ENCODE measurements at places on chromosomes 2 and 18.

- no peak for DNase-seq
Observed at GRCh38 chr2:60796573-60797509, 40.8 kb downstream of the PAPOLG start.

DNA sequence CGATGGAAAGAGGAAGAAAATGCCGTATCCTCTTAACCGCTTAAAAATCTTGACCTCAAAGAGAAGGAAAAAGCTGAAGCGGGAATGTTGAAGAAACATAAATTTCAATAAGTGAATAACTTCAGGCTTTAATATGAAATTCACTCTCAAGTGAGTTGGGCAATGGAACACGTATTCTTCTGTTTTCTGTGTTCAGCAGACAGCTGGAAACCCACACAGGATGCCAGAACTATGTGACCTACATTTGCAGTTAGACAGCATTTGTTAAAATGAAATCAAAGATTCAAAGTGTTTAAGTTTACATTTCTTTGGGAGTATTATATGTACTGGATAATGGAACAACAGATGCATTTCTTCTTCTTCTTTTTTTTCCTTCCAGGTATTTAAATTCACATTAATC lies 80.5 kb upstream of the SPATS2L start:
- no peak for DNase-seq

GRCh38 chr18:48838921-48839818 lies 111.6 kb downstream of the SMAD7 start:
- no peak for DNase-seq

DNA sequence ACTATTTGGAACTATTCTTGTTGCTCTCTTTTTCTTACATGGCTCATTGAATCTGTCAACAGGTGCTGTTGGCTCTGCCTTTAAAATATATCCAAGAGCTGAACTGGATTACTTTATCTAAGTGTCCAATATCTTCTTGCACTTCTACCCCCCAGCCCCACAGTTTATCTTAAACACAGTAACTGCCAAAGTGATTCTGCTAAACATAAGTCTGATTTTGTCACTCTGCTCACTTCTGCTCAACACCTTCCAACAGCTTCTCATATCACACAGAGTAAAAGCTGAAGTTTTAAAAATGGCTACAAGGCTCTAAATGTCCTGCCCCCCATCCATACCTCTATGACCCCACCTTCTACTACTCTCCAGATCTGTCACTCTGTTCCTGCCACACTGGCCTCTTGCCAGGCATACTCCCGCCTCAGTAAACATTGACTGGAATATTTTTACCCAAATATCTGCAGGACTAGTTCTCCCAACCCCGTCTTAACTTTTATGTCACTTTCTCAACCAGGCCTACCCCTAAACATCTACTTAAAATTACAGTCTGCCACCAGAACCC lies 130.7 kb downstream of the CCDC148 start:
- DNase-seq, result no peak

DNA sequence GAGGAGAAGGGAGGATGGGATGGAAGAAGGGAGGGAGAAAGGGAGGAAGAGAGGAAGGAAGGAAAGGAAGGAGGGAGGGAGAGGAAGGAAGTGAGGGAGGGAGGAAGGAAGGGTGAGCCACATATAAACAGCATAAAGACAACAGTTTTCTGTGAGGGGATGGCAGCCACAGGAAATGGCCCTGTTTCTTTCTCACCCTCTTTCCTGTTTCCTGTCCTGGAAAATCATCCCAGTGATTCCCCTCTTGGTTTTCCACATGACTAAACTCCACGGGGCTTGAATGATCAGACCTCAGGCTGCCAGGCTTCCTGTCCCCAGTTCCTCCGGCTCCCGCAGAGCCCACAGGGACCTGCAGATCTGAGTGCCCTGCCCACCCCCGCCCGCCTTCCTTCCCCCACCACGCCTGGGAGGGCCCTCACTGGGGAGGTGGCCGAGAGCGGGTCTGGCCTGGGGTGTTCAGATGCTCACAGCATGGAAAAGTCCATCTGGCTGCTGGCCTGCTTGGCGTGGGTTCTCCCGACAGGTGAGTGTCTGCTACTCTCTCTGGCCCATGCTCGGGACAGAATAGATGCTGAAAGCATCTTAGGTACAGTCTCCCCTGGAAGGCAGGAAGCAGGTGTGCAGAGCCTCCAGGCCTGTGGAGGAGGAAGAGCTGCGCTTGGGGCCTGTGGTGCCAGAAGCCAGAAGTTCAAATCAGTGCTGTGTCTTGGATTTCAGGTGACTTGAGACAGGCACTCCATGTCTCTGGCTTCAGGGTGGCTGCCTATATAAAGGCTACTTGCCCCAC lies at the start of gene SIGLEC15:
TSS of gene SIGLEC15 (plus strand) at position 418 of the 787 bp plus-strand sequence. CDS start at position 472, 54 bp downstream.
- DNase-seq, result no peak

DNA sequence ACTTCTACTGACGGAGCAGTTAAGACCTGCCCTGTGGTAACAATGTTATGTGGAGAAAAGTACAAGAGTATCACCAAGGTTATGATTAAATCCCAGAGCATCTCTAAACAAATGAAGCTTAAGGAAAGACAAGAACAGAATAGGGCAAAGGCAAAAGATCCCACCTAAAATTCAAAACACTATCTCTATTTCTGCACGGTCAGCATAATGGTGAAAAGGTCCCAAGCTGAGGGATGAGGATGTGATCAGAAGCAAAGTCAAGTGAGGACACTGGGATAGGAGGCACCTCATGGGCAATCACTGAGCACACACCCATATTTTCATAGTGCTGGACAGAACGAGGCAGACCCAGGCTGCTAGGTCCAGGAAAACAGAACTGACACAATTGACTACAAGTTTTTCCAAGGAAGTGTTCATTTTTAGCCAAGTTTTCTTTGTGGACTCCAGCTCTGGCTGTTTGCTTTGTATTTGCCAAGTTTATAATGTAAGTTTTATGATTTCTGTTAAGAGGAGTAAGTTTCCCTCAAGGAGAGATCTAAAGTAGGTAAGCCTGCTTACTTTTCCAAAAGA lies 77.8 kb downstream of the NCKAP5 start:
- DNase-seq, result no peak

GRCh38 chr2:6927186-6927585 lies 10.0 kb downstream of the RNF144A start:
- no peak for DNase-seq

- DNase-seq, result no peak
Observed at GRCh38 chr2:72916743-72917137, 579 bp upstream of the EMX1 start.

DNA sequence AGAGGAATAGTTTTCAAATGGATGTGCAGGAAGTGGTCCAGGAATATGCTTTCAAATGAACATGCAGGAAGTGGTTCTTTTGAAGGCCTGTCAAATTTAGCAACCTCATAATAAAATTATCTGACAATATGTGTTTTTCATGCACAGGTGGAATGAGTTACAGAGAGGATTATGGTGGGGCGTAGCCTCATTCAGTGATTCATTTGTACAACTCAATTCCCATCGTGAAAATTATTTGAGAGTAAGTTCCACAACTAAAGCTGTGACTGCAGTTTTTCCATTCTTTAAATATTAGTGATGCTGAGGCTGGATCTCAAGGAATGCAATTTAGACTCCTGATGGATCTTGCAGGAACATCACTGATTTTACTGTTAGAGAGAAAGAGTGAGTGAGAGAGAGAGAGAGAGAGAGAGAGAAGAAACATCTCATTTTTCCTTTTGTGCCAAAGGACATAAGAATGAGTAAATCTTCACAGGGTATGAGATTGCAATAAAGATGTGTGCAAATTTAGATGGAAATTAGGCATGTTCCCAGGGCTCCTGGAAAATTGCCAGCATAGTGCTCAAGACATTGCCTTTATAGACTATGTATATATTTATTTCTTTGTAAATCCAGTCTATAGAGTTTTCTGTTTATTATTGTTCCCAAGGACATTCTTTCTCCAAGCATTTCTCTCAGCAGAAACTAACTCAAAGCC lies 394.9 kb upstream of the ZEB2 start:
- DNase-seq, result no peak

- no peak for DNase-seq
Observed at GRCh38 chr18:23260926-23261590, 125.8 kb downstream of the CABLES1 start.

- no peak for DNase-seq
Observed at GRCh38 chr2:209823484-209823883, 51.9 kb downstream of the UNC80 start.

- no peak for DNase-seq
Observed at GRCh38 chr2:59560769-59561168, 992.7 kb downstream of the BCL11A start.

- no peak for DNase-seq
Observed at GRCh38 chr2:109117780-109118179, 11.2 kb upstream of the SH3RF3 start.

GRCh38 chr2:144466637-144467036 lies 53.3 kb downstream of the ZEB2 start:
- DNase-seq, result no peak
